ENCODE measurements at places on chromosomes 1 and 21. TPM values are rescaled to one million over a fixed set of nuclear protein-coding genes. Genes with fewer than 3 reads are reported as not detected.
A peak's percentile ranks its signal among the peaks of the same experiment; 100 is the strongest.

The SLC19A2 gene
- 3.4 TPM for polyA plus RNA-seq

- H3K27ac ChIP-seq, result peak overlapping the region; percentile 23
- no peaks in the 10 kb centered on the region for H3K27me3 ChIP-seq
- peaks cover 40% of the 10 kb centered on the region for H3K4me1 ChIP-seq
- no peaks in the 10 kb centered on the region for H3K36me3 ChIP-seq
- H3K4me3 ChIP-seq, result no peak overlapping the region
Measured at GRCh38 chr1:21294266-21294989, 4.2 kb upstream of the ECE1 start.

- H3K36me3 ChIP-seq, result no peaks in the 10 kb centered on the region
- H3K27me3 ChIP-seq, result peaks cover 74% of the 10 kb centered on the region
- H3K27ac ChIP-seq, result no peak overlapping the region
- H3K4me3 ChIP-seq, result no peak overlapping the region
Measured at GRCh38 chr21:44368711-44369446, 15.5 kb downstream of the TRPM2 start.

- H3K27me3 ChIP-seq, result no peaks in the 10 kb centered on the region
- no peak overlapping the region for H3K27ac ChIP-seq
- no peak overlapping the region for H3K4me3 ChIP-seq
- no peaks in the 10 kb centered on the region for H3K36me3 ChIP-seq
- no peak for DNase-seq
- H3K4me1 ChIP-seq, result no peaks in the 10 kb centered on the region
Measured at GRCh38 chr1:198711837-198712236, 73.0 kb downstream of the PTPRC start.

DNA sequence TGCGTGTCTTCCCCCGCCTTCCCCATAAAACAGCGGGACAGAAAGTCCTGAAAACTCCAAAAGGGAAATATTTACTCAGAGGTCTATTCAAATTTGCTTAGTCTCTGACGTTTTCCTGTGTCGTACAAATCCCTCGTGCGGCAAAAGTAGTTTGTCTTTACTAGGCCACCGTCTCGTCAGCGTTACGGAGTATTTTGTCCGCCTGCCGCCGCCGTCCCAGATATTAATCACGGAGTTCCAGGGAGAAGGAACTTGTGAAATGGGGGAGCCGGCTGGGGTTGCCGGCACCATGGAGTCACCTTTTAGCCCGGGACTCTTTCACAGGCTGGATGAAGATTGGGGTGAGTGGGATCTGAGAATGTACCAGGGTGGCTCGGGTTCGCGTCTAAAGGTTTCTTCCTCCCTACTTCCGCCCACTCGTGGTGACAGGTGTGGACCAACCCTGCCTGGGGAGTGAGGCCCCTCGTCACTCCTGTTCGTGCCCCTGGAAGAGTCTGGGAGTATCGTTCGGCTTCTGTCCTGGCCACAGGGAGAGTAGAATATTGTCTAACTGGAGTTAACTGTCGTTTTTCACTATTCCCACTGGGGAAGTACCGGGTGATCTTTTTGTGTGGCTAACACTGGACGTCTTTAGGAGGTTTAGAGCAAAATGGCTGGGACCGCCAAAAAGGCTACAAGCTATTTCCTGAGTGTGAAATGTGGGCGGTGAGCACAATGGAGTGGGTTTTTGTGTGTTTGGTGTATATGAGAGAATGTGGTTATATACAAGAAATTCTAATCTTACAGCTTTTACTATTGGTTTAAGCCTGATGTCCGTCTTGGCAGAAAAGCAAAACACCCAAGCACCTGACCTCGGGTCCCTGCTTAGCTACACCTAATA lies at the start of gene ATF6:
TSS of gene ATF6 (plus strand) at position 219 of the 880 bp plus-strand sequence. CDS start at position 260, 41 bp downstream.
- H3K4me3 ChIP-seq, result peak within 1 kb of the TSS; percentile 93
- H3K36me3 ChIP-seq, result no peaks in the 10 kb centered on the region
- peak within 1 kb of the TSS; percentile 96 for H3K27ac ChIP-seq
- H3K4me1 ChIP-seq, result peaks cover 4% of the 10 kb centered on the region

All from SK-N-SH (cell line).